ENCODE measurements at places on chromosomes 4 and X.

GRCh38 chrX:30280428-30280827 lies 28.8 kb downstream of the NR0B1 start:
- DNase-seq = peak; percentile 14

DNA sequence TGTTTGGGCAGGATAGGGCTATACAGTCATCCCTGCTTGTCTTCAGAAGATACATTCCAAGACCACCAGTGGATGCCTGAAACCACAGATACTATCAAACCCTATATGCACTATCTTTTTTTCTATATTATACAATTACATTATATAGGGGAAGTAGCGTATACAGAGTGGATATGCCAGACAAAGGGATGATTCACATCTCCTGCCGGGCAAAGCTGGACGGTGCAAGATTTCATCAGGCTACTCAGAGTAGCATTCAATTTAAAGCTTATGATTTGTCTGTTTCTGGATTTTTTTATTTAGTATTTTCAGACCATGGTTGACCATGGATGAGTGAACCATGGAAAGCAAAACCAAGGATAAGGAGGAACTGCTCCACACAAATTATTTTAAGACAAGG lies 7.0 kb upstream of the AMTN start:
- no peak for DNase-seq

DNA sequence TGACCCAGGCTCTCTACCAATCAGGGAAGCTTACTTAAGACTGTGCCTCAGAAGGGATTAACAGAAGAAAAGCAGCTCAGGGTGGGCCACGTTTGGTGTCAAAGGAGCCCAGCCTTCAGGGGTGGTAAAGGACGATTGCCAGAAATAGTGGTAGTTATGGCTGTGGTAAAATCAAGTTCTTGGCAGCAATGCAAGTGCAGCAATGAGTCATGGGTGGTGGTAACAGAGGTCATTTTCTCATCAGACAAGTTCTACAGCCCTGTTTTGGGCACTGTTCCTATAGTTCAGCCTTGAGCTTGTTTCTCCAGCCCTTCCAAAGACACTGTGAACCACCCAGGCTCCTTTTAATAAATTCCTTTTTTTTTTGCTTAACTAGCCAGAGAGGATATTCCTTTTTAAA lies 120.3 kb downstream of the EFHC2 start:
- no peak for DNase-seq

DNA sequence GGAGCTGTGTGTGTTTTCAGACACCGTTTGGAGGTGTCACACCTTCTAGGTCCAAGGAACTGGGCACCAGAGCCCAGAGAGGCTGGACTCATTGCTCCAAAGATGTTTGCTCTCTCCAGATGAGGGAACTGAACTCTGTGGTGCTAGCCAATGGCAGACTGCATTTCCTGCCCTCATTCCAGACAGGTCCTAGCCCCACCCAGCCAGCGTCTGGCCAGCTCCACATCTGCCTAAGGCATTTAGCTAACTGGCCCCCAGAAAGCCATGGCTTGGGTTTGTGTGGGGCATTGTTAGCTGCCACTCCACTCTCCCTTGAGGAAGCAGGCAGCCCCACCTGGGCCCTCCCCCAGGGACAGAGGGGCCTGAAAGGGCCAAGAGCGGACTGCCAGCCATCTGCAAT lies 11.4 kb downstream of the FGD1 start:
- DNase-seq = no peak

GRCh38 chr4:147589586-147589985 lies 27.6 kb upstream of the TMEM184C start:
- DNase-seq = no peak

GRCh38 chrX:18676050-18676449 lies 4.1 kb upstream of the RS1 start:
- no peak for DNase-seq

GRCh38 chr4:125042041-125042440 lies 272.7 kb upstream of the FAT4 start:
- no peak for DNase-seq

- no peak for DNase-seq
These were observed 51.3 kb downstream of the RGS12 start for GRCh38 chr4:3344104-3344503.

DNA sequence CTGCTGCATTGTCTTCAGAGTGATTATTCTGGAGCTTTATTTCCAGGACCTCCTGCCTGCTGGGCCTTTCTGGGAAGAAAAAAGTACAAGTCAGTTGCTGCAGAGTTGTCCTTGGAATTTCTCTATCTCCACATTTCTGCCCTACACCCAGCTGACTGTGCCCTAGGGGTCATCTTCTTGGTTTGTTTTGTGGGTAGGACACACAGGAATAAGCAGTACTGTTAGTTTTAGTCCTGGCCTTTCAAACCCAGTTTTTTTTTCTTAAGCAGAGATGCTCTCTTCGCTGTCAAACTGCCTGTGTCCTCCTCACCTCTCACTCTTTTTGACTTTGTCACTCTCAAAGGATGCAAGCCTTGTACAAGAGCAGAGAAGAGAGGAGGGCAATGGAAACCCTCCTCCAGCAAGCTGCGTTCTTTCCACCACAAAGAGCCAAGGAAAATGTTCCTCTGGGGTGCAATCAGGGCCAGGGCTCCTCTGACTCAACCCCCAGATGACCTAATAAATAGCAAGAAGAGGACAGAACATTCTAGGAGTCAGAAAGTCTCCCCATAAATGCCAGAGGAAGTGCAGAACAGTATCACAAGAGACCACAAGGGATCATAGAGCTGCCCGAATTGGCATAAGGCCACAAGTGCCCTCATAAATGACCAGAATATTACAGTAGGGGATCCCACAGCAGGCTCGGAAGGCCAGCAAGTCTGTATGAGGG lies 186.2 kb downstream of the RCHY1 start:
- no peak for DNase-seq

GRCh38 chrX:87873347-87873941 lies 355.8 kb downstream of the KLHL4 start:
- DNase-seq = no peak

DNA sequence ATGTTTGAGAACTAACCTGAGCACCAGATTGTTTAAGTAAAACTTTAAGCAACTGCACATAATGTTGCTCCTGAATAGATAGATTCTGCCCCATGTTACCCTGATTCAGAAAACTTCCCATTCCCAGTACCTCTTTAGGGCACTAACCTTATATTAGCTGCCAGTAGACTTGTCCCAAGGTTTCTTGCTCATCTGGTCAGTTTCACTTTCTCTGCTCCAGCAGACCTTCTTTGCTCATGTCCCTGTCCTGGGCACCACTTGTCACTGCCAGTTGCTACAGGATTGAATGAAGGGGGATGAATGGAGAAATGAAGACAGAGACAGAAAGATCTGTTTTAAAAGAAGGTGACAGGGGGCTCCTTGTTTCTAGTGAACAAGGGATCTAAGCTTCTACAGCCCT lies 65.2 kb upstream of the UGT2B10 start:
- no peak for DNase-seq

GRCh38 chr4:54954656-54955388 lies 170.6 kb downstream of the KDR start:
- DNase-seq = no peak

DNA sequence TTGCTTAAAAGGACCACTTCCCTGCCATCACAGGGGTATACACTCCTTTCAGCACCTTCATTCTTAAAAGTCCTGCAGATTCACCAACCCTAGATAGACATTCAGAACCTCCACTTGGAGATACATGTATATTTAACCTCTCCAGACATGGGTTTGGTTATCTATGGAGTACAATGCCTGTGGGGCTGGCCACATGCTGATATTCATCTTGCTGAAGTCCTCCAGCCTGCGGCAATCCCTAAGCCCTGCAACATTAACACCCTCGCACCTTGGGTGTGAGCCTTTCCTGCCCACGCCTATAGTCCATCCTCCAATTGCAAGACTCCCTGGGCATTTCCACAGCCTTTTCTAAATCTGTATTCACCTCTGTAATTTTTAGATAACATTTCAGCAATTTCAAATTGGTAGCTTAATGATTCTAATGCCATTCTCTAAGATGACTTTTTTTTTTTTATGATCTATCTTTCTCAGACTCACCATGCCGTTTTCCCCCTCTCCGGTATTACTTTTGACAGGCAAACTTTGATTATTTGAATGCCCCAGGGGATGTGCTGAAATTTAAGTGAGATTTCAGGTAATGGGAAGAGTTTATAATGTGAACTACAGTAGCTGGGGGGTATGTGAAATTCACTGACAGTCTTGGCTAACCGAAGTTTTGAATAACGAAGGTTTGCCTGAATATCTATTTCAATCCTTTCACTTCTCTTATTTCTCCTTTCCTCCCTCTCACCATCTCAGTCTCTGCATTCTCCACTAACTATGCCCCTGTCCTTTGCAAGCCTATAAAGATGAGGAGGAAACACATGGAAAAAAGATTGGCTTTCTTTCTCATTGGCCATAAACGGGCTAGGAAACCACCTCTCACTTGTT lies 24.1 kb downstream of the CCDC149 start:
- DNase-seq = no peak

- DNase-seq = no peak
These were observed 12.9 kb downstream of the ING2 start for GRCh38 chr4:183517781-183518180.

- DNase-seq = no peak
These were observed 35.2 kb downstream of the PDS5A start for GRCh38 chr4:39942507-39942906.

GRCh38 chr4:128831531-128832242 lies 22.2 kb downstream of the JADE1 start:
- no peak for DNase-seq

GRCh38 chr4:39987485-39987884 lies 9.8 kb upstream of the PDS5A start:
- DNase-seq = no peak

DNA sequence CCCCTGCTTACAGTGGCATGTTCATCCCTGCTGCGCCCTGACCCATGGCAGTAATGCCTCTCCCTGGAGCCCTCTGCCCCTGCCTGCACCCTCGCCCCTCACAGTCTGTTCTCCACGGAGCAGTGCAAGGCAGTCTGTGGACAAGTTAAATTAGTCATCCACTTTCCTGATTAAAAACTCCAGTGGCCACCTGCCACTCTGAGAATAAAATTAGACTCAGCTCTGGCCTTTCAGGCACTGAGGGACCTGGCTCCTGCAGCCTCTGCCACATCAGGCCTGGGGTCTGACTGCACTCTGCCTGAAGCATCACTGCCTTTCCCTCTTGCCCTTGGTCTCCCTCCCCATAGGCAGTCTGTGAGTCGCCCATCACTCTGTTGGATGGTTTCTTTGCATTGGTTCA lies 53.6 kb downstream of the GRK4 start:
- DNase-seq = no peak

- no peak for DNase-seq
These were observed 57.0 kb upstream of the LRAT start for GRCh38 chr4:154686838-154687237.

DNA sequence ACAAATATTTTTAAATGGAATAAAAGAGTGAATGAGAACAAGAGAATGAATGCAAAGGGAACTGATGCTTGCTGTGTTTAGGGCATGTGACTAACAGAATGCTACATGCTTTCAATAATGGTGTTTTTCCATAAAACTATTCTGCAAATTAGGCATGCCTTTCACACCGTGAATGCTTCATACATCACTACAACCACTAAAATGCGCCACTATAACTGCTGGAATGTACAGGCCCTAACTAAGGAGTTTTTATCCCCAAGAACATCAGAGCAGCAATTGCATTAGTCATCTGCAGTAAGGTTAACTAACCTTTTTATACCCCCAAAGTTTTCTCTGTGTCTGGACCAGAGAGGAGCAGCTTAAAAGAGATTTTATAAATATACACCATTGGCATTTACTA lies 190.4 kb downstream of the ARAP2 start:
- DNase-seq = no peak

DNA sequence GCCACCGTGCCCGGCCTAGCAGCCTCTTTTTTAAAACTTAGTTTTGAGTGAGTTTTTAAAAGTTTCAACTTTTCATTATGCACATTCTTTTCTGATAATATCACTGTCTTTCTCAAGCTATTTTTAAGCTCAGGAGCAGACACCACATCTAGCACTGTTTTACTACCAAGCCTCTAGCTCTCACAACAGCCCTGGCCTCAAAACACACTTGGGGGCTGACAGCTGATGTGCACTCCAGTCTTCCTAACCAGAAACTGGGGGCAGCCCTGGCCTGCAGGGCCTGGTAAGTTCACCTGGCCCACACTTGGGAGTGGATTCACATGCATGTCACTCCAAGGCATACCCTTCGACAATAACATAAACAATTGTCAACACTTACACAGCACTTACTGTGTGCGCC lies 34.0 kb downstream of the CENPU start:
- DNase-seq = no peak

- DNase-seq = no peak
These were observed 254.4 kb upstream of the PGRMC2 start for GRCh38 chr4:128542047-128542446.

GRCh38 chr4:151675411-151675971 lies 85.3 kb downstream of the GATB start:
- no peak for DNase-seq

GRCh38 chr4:75912968-75913367 lies 10.7 kb upstream of the PPEF2 start:
- no peak for DNase-seq

DNA sequence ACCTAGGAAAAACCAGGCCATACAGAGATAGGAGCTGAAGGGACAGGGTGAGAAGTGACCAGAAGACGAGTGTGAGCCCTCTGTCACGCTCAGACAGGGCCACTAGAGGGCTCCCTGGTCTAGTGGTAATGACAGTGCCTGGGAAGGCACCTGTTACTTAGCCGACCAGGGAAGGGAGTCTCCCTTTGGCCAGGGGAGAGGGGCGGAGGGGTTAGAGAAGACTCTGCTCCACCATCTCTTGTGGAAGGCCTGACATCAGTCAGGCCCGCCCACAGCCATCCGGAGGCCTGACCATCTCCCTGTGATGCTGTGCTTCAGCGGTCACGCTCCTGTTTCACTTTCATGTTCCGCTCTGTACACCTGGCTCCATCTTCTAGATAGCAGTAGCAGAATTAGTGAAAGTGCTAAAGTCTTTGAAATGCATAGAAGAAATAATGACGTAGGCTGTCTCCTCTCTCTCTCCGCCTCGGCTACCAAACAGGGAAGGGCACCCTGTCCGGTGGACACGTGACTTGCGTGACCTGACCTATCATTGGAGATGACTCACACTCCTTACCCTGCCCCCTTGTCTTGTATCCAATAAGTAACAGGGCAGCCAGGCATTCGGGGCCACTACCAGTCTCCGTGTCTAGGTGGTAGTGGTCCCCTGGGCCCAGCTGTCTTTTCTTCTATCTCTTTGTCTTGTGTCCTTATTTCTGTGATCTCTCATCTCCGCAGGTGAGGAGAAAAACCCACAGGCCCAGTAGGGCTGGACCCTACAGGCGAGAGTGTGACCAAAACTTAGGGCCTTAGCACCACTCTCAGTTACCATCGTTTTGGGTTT lies 26.7 kb downstream of the HTT-AS start:
- peak; percentile 76 for DNase-seq

DNA sequence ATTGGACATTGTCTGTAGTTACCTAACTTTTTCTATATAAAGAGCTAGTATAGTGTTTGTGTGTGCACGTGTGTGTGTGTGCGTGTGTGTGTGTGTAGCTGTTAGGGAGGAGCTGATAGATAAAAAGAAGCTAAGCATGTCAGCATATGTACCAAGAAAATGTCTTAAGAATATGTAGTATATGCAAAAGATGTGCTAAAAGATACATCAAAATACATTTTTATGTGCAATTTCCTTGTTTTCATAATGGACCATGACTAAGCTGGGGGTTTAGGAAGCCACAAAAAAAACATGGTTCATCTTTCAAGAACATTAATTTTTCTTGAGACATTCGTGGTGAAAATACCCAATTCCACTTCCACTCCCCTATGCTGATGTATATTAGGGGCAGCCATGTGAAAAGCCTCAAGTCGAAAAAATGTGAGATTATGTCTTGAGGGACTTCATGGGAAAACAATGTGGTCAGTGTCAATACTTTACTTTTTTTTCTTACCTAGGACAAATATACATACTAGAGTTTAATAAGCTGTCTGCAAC lies 1599.7 kb downstream of the ARAP2 start:
- DNase-seq = no peak
